Fibroblast of villous mesenchyme (primary cell): ENCODE measurements at places on chromosomes 4 and X.
A peak's percentile ranks its signal among the peaks of the same experiment; 100 is the strongest.

GRCh38 chr4:180190382-180190781 lies 2052.8 kb upstream of the TENM3 start:
- DNase-seq, result no peak

DNA sequence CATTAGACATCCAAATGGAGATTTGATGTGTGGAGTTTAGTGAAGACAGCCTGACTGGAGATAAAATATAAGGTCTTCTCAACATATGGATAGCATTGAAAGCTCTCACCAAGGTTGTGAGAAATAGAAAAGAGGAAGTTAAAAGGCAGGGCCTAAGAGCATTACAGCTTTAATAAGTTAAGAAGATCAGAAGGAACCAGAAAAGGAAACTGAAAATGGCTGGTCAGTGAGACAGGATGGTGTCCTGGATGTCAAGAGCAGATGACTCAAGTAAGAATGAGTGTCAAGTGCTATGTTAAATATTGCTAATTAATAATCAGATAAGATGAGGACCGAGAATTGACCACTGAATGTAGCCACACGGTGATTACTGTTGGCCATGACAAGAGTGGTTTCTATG lies 642.9 kb downstream of the STPG2 start:
- DNase-seq, result no peak

- no peak for DNase-seq
Measured at GRCh38 chrX:16975233-16975632, 28.8 kb downstream of the REPS2 start.

GRCh38 chr4:124710015-124710741 lies 2.4 kb downstream of the ANKRD50 start:
- DNase-seq, result peak; percentile 32

DNA sequence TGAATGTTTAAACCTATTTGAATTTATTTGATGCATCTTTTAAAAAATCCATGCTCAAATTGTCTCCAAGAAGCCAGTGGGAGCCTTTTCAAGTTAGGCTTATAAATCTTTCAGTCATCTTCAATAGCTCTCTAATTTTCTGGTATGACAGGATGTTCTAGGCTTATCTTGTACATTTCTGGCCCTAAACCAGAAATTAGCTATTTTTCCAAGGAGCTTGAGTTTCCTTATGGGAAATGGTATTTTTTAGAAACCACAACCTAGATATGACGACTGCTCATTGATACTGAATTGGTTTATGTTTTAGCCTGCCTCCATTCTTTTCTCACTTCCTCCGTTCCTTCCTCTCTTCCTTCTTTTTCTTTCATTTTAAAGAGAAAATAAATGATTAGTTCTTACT lies 172.3 kb downstream of the SPRY1 start:
- DNase-seq, result peak; percentile 64

DNA sequence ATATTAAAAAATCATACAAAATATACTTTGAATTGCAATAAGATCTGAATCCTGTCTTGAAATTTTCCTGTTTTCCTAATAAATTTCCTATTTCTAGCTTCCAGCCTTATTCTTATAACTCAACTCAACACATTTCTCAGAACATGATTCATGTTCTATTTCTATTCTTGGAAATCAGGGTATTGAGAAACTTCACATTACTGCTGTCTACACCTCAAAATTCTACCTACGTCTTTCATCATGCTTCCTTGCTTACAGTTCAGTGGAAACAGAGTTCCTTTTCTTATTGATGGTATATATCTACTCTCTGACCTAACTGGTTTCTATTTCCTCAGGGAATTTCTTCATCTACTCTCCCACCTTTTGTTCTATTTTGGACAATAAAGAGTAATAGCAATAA lies 2139.0 kb downstream of the ARAP2 start:
- peak; percentile 6 for DNase-seq

DNA sequence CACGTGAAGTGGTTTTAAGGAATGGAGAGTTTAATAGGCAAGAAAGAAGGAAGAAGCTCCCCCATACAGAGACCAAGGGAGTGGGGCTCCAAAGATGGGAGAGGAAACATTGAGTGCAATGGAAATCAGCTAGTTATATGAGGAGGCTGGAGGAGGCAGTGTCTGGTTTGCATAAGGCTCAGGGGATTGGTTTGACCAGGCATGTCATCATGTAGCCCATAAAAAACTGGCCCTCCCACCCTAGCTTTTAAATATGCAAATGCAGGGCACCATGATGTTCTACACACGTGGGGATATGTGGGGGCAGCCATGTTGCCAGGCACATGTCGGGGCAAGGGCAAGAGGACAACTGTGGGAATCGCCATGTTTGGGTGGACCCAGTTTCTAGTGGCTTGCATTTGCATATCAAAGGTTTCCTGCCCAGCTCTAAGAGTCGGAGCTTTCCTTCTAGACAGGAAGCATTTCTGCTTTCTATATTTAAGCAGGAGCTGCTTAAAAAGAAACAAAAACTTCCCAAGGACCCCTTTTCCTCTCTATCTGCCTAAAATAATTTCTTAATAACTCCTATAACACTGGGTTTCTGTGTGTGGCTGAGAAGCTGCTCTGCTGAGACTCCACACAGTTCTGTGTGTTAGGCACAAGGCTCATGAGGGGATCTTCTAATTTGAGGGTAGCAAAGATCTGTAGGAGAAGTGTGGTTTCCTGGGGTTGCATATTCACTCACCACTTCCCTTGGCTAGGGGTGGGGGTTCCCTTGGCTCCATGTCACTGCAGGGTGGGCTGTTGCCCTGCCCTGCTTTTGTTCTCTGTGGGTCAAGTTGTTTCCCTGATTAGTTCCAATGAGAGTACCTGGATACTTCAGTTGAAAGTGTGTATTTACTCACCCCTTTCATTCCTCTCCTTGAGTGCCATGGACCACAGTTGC lies 113.5 kb downstream of the VSIG4 start:
- no peak for DNase-seq

DNA sequence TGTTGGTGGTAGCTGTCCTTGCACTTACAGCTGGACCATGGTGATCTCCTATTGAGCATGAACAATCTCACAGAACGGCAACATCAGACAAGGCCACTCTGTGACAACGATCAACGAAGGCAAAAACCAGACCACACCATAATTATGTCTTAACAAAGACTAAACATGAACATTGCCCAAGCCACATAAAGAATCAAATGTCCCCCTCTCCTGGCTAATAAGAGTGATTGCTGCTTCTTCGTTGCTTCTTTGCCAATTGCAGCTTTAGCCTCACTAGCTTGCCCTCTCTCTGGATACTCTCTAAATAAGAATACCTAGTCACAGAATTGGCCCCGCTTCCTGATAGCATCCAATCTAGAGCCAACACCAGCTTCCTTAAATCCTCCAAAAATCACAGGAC lies 41.5 kb upstream of the PGRMC1 start:
- peak; percentile 37 for DNase-seq

- no peak for DNase-seq
Measured at GRCh38 chr4:146237092-146237491, 22.8 kb downstream of the REELD1 start.

- peak; percentile 74 for DNase-seq
Measured at GRCh38 chr4:20687864-20688263, 12.4 kb upstream of the PACRGL start.

DNA sequence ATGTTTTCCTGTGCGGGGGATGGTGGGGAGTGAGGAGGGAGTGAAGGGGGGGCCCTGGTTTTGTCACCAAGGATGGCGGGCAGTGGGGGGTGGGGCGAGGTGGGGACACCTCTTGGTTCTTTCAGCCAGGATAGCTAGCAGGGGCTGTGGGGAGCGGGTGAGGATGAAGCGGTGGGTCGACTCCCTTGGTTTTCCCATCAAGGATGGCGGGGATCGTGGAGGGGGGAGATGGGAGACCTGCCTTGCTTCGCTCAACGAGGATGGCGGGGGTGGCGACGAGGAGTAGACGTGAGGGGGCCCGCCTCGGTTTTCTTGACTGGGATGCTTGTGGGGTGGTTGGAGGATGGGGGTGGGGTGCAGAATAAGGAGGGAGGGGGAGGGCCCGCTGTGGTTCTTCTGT lies 643 bp downstream of the FHL1 start:
- no peak for DNase-seq

DNA sequence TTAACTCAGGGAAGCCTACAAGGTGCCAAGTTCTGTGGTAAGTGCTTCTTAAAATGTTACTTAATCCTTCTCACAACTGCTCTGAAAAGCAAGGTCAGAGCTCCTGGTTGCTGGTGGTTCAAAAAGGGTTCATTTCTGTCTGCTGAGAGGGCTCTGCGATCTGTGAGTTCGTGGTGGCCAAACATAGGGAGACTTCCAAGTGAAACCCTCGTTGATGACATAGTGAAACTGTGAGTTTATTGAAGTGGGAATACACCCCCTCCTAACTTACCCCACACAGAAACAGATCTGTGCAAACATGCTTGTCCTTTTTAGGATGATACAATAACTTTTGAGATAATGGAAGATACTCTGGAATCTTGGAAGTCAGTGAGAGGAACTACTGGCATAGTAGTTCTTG lies 164.8 kb upstream of the PGRMC2 start:
- DNase-seq, result no peak

DNA sequence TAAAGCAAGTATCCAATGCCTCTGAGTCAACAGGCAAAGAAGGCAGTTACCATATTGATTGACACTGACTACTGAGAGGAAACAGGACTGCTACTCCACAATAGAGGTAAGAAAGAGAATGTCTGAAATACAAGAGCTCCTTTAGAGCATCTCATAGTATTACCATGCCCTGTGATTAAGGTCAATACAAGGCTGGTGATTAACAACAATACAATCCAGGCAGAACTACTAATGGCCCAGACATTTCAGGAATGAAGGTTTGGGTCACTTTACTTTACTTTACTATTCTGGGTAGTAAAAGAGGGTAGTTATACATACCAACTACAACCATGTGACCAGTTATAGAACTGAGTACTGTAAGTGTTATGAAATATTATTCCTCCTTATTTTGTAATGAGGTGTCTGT lies 44.5 kb downstream of the BRWD3 start:
- DNase-seq, result peak; percentile 56

DNA sequence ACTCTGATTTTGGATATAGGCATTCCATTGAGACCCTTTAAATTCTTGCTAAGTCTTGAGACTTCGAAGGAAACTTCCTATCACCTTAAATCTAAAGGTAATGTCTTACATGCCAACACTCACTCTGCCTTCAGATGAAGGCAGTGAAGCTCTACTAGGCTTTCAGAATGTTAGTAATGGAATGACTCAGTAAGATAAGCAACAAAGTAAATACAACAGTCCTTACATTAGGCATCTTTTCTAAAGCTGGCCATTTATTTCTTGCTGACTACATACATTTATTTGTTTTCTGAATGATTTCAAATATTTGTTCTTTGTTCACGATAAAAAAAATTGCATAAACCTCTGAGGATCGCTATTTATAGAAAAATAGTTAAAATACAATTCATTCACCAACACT lies 43.5 kb downstream of the ASIC5 start:
- no peak for DNase-seq

GRCh38 chrX:72042852-72043248 lies 88.9 kb downstream of the RTL5 start:
- no peak for DNase-seq
